A549 treated with DMSO at 1 μM for 4 hours (cell line): ENCODE measurements at places on chromosomes 16 and 17. TPM values are rescaled to one million over a fixed set of nuclear protein-coding genes. Genes with fewer than 3 reads are reported as not detected.

PGAP3 gene
- total RNA-seq: 7.3 to 8.5 TPM (median 7.8 TPM) in 5 replicates

SLC5A11 gene
- 0.47 to 0.80 TPM (median 0.53 TPM) in 5 replicates for total RNA-seq

COG4 gene
- total RNA-seq: 25.8 to 36.1 TPM (median 32.5 TPM) in 5 replicates

ADAD2 gene
- not detected in 5 replicates for total RNA-seq

SCRN2 gene
- 34.5 to 37.8 TPM (median 34.8 TPM) in 5 replicates for total RNA-seq

ZSCAN10 gene
- total RNA-seq: 0.08 TPM in 1 of 5 replicates, not detected in the others

C16orf92 gene
- total RNA-seq: not detected in 5 replicates

SEZ6L2 gene
- 20.8 to 24.4 TPM (median 21.7 TPM) in 5 replicates for total RNA-seq

HAP1 gene
- total RNA-seq: 1.1 to 2.1 TPM (median 1.7 TPM) in 5 replicates

KRTAP3-2 gene
- 0.26 to 0.35 TPM (median 0.34 TPM) in 3 of 5 replicates, not detected in the others for total RNA-seq

SHISA9 gene
- total RNA-seq: 0.06 to 0.11 TPM (median 0.07 TPM) in 4 of 5 replicates, not detected in the other

SDR42E2 gene
- not detected in 5 replicates for total RNA-seq

CCR7 gene
- total RNA-seq: 0.86 to 1.1 TPM (median 1.0 TPM) in 5 replicates

SPHK1 gene
- total RNA-seq: 50.8 to 65.0 TPM (median 62.2 TPM) in 5 replicates

NACA2 gene
- not detected in 5 replicates for total RNA-seq

NOXO1 gene
- 0.14 to 0.29 TPM (median 0.25 TPM) in 5 replicates for total RNA-seq

FOXC2 gene
- 1.7 to 2.1 TPM (median 2.0 TPM) in 5 replicates for total RNA-seq

CA5A gene
- total RNA-seq: not detected in 5 replicates

CNEP1R1 gene
- total RNA-seq: 18.2 to 22.8 TPM (median 19.3 TPM) in 5 replicates

SPATA22 gene
- not detected in 5 replicates for total RNA-seq

B3GNT9 gene
- total RNA-seq: 6.2 to 8.7 TPM (median 7.8 TPM) in 5 replicates

HSD17B2 gene
- total RNA-seq: 0.10 TPM in 1 of 5 replicates, not detected in the others

ENPP7 gene
- not detected in 5 replicates for total RNA-seq

KRT14 gene
- 0.08 to 0.36 TPM (median 0.15 TPM) in 4 of 5 replicates, not detected in the other for total RNA-seq

SLC9A5 gene
- 1.1 to 1.8 TPM (median 1.7 TPM) in 5 replicates for total RNA-seq

SEPTIN12 gene
- total RNA-seq: not detected in 5 replicates

TBC1D3 gene
- total RNA-seq: not detected in 5 replicates

HAS3 gene
- total RNA-seq: 34.4 to 49.5 TPM (median 44.1 TPM) in 5 replicates

GSDMA gene
- not detected in 5 replicates for total RNA-seq

ARHGAP27 gene
- 10.1 to 16.0 TPM (median 15.5 TPM) in 5 replicates for total RNA-seq

FN3K gene
- 6.6 to 8.3 TPM (median 7.5 TPM) in 5 replicates for total RNA-seq

PHOSPHO1 gene
- total RNA-seq: 0.48 to 1.1 TPM (median 0.63 TPM) in 5 replicates

GCGR gene
- total RNA-seq: 0.26 to 0.56 TPM (median 0.38 TPM) in 5 replicates

KRT9 gene
- not detected in 5 replicates for total RNA-seq

HEATR9 gene
- total RNA-seq: not detected in 5 replicates

EFCAB13 gene
- total RNA-seq: 1.5 to 3.9 TPM (median 2.3 TPM) in 5 replicates

PDIA2 gene
- total RNA-seq: 0.36 to 0.65 TPM (median 0.46 TPM) in 5 replicates

NPB gene
- 0.34 to 0.62 TPM (median 0.56 TPM) in 5 replicates for total RNA-seq

KCNH6 gene
- total RNA-seq: not detected in 5 replicates

TAC4 gene
- not detected in 5 replicates for total RNA-seq

ATP2A1 gene
- 1.4 to 3.6 TPM (median 2.4 TPM) in 5 replicates for total RNA-seq

ZNF785 gene
- total RNA-seq: not detected in 5 replicates

ESRP2 gene
- total RNA-seq: 0.05 to 0.19 TPM (median 0.09 TPM) in 4 of 5 replicates, not detected in the other

HOXB1 gene
- total RNA-seq: not detected in 5 replicates

TRIM72 gene
- total RNA-seq: 0.02 TPM in 5 replicates

HNF1B gene
- total RNA-seq: 27.9 to 31.4 TPM (median 28.7 TPM) in 5 replicates

ARL5C gene
- total RNA-seq: not detected in 5 replicates

MYO15A gene
- 0.16 to 0.43 TPM (median 0.26 TPM) in 5 replicates for total RNA-seq

MMP28 gene
- 4.6 to 7.2 TPM (median 6.0 TPM) in 5 replicates for total RNA-seq

KLHL10 gene
- total RNA-seq: 0.05 to 0.22 TPM (median 0.10 TPM) in 5 replicates
